ENCODE measurements at places on chromosomes 5 and 9.

DNA sequence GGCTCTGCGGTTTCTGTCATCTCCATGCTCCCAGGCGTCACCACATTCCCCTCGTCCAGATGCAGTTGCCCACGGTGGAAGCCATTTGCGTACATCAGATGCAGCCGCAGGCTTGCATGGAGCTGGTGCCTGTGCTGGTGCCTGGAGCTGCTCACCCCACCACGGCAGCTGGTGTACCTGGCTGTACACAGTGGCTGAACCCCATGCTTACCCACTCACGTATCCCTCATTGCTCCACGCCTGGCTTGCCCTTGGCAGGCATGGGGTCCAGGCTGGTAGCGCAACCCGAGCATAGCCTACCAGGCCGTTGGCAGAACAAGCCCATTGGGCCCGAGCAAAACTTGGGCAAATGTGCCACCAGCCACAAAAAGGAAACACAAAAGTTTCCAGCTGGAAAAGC is 159.5 kb downstream of the GHR start:
- DNase-seq: no peak

DNA sequence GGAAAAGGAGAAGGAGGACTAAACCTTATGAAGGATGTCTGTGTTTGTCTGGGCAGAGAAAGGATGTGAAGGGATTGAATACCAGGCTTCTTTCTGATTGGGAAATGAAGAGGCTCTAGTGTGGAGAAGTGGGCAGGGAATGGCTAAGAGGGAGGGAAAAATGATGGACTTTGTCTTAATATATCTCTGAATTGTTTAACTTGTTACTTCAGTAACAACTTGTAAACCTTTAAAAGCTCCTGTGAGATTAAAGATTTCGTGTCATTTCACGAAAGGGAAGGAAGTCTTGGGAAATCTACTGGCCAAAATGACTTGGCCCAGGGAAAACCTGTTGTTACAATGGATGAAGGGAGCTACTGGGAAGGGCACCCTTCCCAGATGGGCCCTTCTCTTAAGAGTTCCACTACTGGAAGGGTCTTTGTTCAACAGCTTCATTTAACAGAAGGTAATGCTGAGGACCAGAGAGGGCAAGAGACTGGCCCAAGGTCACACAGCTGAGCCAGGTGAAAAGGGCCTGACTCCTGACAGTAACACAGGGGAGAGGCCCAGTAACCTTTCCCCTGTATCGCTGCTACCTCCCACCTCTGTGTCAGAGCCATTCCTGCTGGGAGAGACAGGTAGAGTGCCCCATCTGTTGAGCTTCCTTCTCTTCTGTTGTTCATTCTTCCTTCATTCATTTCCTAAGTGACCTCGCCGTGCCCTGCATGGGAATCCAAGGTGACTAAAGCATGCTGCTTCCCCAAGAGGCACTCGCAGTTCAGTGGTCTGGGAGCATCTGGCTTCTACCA is 5.1 kb upstream of the TCOF1 start:
- DNase-seq: no peak

DNA sequence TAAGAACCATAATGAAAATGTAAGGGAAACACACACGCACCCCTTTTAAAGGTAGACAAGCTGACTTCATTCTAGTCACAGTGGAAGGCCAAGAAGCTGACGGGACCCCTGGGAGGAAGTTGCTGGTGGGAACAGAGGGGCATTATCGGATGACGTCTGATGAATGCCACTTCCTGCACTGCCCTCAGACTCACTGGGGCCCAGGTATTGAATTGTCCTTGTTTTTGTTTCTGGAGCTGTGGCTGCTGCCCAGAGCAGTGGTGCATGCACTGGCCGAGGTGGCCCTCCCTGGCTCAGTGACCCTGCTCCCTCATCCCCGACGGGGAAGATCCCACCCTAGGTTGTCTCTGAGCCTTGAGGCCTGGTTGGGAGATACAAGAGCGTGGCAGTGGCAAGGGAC is 15.3 kb upstream of the RPL26L1 start:
- DNase-seq: no peak

DNA sequence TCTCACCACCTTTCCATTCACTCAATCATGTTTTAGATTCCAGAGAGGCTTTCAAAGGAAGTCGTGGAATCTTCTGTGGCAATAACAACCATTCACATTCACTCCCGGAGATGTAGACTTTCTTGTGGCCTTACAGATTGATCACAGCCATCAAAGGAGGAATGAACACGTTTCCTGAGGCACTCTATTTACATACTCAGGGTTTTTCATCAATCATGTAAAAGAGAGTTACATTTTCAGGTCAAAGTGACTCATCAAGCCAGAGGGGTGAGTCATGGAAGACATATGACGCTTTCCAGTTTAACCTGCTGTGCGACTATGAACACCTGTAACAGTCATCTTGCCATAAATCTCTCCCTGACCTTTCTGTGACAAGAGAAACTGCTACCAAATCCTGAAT is 39.3 kb upstream of the RAD23B start:
- DNase-seq: no peak

DNA sequence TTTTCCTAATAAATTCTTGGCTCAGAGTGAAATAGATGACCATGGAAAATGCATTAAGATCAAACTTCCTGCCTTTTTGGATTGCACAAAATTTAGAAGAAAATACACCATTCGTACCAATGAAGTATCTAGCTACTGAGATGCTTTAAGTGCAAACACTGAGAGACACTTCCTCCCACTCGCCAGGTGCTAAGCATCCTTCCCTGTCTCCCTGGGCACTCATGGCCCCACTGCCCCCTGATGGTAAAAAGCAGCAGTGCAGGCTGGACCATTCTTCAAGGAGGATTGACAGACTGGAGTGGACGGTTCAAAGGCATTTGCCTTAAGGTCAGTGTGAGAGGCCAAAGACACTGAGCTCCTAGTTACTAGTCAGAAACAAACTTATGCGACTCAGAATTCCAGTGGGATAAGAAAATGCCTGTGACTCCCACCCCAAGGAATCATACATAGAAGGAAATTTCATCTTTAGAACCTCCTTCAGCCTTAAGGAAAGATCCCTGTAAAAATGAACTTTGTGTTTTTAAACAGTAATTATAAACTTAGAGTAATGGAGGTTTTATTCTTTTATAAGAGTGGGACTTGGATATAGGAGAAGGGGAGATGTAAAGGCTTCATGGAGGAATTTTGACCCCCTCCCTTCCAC is 86.0 kb upstream of the SLC30A5 start:
- DNase-seq: peak; percentile 43

DNA sequence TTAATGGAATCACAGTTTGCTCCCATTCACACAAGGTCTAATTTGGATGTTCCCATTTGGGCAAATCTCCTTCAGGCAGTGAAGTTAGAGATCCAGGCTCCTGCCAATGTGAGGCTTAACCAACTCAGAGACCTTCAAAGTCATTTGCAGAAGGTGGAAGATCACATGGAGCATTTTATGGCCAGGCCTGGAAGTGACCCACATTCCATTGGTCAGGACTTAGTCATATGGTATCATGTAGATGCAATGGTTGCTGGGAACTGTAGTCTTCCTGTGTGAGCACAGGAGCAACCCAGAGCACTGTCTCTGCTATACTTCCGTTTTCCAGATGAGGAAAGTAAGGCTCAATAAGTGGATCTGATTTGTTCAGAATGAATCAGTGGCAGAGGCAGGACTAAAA is 292.7 kb upstream of the SMARCA2 start:
- no peak for DNase-seq

DNA sequence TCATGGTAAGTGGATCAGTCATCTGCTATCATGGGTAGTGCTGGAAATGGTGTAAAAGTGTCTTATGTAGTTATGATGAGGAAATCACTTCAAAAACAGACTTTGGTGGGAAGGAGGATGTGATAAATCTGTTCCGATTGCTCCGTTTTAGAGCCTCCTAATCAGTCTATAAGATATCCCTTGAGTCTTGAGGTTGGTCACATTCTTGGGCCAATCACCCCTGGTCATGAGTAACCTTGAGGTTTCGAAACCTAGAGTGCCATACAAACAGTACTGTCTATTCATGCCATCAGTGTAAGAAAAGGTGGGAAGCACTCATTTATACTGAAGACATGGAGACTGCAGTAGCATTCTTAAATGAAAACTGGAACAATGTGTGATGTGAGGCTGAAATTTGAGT is 45.8 kb downstream of the LRRTM2 start:
- DNase-seq: no peak

DNA sequence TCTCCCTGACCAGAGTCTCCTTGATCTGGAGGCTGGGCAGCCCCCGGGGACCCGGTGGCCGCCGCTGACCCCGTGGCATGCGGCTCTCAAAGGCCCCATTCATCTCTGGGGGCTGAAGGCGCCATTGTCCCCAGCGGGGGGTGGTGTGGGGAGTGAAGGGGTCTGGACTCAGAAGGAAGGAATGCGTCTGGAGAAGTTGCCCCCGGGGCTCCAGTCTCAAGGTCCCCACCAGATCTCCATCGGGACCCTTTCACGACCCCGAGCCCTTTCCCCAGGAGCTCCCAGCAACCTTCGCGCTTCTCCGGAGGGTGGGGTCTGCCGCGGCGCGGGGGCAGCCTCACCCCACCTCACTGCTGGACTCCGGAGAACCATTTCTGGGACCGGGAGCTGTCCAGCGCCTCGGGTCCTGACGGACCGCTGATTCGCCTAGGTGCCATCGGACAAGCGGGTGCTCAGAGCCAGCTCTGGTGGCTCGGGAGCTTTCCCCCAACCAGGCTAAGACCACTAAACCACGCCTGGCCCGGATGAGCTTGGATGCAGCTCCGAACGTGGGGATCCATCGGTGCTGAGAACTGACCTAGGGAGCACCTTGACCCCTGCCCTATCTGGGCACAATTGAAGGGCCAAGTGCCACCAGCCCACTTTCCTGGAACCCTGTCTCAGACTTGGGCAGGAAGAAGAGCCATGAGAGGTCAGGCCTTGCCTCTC is 5.1 kb upstream of the PCDH1 start:
- DNase-seq: no peak

GRCh38 chr5:128825826-128826225 is 139.5 kb upstream of the SLC27A6 start:
- DNase-seq: no peak

All from hypothalamus (tissue), 51 donors.